ENCODE measurements at places on chromosomes 6 and 20.

DNA sequence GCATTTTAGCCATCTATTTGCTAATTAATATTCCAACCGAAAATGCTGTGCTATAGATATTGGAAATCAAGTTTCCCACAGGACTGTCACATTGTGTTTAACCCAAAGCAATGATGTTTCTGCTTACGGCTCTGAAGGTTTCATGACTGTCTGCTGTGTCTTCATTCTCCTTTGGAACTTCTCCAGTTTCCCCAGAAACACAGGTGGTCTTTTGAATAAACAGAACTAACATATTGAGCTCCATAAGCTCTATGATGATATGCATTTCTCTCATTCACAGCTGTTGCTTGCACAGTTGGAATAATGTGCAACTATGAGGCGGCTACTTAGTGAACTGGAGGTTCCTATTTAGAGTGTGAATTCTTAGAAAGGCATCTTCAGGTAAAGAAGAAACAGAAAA is 266.0 kb upstream of the ID4 start:
- peak; percentile 70 for DNase-seq

- peak; percentile 34 for DNase-seq
Observed at GRCh38 chr6:168071620-168072019, 7.4 kb downstream of the FRMD1 start.

- DNase-seq: peak; percentile 47
Observed at GRCh38 chr6:84568971-84569370, 195.4 kb downstream of the TBX18 start.

GRCh38 chr6:146850981-146851380 is 252.2 kb downstream of the ADGB start:
- DNase-seq: no peak

DNA sequence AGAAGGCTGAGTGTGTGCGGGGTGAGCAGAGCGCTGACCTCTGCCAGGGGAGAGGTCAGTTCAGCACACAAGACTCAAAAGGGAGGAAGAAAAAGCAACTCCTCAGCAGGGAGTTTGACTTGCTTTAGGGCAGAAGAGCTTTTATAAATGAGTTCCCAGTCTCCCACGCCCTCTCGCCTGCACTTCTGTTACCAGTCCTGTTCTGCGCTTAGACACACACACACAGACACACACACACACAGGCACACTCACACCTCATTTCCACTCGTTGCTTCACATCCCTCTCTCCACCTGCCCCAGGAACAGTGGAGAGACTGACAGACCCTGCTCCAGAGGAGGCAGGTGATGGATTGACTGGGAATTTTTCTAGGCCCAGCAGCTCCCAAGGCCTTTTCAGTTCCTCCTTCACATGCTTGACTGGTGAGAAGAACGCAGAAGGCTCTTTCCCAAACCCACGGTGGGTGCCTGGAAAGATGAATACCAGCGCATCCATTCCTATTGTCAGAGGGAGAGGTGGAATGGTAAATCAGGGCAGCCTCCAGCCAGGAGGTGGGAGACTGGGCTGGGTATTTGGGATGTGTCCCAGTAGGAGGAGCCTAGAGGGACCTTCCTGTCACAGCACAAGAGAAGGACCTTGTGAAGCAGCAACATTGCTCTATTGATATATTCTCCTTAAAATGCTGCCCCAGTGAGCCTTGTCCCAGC is 43.7 kb downstream of the JAG1 start:
- peak; percentile 29 for DNase-seq

GRCh38 chr6:11264100-11264499 is 31.6 kb upstream of the NEDD9 start:
- DNase-seq: no peak

GRCh38 chr20:16419138-16419715 is 154.0 kb downstream of the KIF16B start:
- no peak for DNase-seq

- no peak for DNase-seq
Observed at GRCh38 chr20:47293631-47294030, 62.9 kb downstream of the ZMYND8 start.

GRCh38 chr20:50057714-50058053 is 55.3 kb downstream of the UBE2V1 start:
- no peak for DNase-seq

GRCh38 chr20:49558826-49559225 is 9.1 kb downstream of the PTGIS start:
- no peak for DNase-seq

DNA sequence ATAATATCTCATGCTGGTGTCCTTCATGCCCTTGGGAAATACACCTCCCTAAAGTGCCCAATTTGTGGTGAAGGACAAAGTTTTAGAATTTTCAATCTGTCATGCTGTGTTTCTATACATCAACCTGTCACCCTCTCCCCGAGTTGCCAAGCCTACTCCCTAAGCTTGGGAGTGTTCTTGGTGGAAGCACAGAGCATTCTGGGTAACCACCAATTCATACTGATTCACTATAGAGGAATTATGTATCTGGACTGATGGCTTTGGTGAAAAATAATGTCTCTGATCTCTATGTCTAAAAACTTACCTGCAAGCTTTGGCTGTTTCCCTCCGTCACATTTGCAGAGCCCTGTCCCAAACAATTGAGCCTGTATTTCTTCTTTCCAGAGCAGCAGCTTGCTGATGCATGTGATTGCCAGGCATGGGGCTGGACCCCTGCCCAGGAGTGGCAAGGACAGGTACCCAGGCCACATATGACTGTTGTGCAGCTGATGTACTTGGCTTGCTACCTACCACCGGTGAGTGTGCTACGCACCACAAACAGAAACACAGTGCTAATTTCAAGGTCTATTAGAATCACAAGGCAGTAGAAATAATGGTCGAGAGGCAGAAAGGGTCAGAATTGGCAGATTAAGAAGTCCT is 202.8 kb upstream of the CITED2 start:
- no peak for DNase-seq

- no peak for DNase-seq
Observed at GRCh38 chr20:44186674-44187053, 324 bp downstream of the JPH2 start.
